ENCODE measurements at places on chromosomes 3 and 15.
A peak's percentile ranks its signal among the peaks of the same experiment; 100 is the strongest.

DNA sequence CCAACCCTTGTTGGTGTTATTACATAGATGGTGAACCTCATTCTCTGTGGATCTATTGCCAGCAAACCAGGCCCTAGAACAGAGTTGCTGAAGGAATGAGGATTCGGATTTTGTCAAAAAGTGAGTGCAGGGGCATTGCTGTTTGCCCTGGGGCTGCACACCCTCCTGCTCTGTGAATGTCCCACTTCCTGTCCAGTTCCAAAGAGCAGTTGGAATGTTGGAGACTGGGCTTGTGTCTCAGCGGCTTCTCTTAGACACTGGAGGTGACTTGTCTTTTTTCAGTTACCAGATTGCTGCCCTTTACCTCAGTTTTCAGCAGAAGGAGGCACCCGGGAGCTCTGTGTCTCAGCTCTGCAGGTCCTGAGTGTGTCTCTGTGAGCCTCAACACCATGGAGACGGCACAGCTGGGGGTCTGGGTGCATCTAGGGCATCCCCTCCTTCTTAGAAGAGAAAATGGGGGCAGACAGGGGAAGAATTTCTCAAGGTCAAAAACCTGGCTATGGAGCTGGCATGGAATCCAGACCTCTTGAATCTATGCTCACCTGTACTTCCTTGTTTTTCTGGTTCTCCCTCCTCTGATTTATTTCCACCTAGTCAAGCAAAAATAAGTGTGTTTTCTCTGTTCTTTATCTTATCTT is 46.3 kb downstream of the LIMD1 start:
- no peak for DNase-seq

GRCh38 chr3:12335421-12335820 is 46.6 kb downstream of the PPARG start:
- no peak for DNase-seq

GRCh38 chr3:138078096-138078495 is 37.3 kb downstream of the DZIP1L start:
- DNase-seq: no peak

- no peak for DNase-seq
Observed at GRCh38 chr3:105891101-105891500, 22.3 kb upstream of the CBLB start.

- DNase-seq: no peak
Observed at GRCh38 chr3:178996399-178996798, 75.2 kb downstream of the ZMAT3 start.

DNA sequence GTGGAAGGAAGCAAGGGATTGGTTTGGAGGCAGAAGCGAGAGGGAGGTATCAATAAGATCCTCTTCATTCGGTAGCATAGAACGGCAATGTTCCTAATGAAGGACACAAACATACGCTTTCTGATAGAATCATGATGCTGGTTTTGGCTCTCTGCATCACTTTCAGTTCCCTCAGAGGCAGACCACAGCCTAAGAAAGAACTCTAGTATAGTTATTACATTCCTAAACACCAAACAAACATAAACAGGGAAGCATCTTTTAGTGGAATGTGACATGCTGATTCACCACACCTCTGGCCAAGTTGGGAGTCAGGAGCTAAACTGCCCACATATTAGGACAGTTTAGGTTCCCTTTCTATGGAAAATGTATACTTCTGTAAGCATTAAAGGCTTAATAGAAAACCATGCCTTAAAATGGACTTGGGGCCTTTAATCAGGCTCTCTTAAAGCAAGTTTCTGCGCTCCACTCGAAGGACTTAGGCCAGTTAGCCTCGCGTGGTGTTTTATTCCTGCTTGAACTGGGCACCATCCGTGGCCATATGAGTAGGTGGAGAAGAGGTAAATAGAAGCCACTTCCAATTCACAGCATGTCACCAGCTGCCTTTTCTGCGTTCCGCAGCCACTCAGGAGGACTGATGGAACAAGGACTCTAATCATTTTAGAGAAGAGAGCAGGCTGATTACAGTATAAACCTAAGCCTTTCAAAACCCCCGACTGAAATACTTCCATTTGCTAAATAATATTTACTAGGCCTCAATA is 53.7 kb downstream of the CD47 start:
- DNase-seq: no peak

DNA sequence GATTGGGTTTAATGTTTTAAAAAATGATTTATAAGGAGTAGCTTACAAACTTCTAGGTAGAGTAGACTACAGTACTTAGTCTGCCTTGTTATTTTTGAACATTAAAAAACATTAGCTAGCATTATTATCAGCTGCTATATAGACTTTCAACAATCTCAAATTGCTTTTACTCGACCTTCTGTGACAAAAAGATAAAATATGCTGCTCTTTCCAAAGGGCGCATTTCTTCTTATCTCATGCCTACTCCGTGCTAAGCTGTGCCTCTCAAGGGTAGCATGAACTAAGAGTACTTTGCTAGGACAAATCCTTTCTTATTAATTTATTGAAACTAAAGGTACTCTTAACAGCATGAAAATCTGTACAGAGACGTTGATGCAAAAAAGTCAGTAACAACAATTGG is 71.3 kb downstream of the SPRED1 start:
- no peak for DNase-seq

DNA sequence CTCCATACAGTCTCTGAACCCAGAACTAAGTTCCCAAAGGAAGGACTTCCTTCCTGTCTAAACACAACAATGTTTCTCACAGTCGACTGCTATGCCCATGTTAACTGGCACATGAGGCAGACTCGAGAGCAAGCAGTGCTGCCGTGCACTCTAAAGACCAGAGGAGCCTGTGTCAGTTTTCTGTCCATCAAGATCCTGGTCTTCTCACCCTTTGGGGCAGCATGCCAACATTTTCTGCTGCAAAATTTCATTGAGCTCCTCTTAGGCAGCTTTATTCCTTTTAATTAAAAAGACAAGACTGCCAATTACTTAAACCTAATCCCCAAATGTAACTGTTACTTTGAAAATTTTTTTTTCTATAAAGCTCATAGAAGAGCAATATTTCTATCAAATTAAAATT is 205.1 kb downstream of the GAP43 start:
- DNase-seq: no peak

- no peak for DNase-seq
Observed at GRCh38 chr3:112813723-112814171, 32.9 kb downstream of the CD200R1L start.

DNA sequence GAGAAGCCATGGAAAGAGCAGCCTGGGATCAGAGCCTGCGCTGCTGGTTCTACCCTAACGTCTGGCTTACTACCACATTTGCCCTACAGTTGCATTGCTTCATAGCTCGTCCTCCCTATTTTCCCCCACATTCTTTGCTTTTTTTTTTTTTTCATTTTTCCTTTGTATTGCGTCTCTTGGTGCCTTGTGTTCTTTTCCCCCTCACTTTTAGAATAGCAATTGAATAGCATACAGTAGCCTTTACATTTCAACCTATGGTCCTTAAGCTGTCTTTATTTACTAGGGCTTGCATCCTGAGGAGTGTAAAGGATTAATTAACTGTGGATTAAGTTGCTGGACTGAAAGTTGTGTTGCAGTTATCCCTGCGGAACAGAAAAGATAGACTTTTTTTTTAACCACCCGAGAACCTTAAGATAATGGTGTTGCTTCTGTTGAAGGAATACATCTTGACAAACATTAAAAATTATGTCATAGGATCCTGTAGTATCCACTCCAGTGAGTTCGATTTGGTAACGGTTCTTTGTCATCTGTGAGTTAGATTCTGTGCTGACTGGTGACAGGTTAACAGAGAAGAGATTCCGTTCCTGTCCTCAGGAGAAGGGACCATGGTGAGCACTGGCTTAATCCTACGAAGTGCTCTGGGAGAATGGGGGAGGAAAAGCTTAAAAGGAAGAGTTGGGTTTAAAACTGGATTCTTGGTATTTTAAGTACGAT is 417.4 kb upstream of the NAALADL2 start:
- no peak for DNase-seq

DNA sequence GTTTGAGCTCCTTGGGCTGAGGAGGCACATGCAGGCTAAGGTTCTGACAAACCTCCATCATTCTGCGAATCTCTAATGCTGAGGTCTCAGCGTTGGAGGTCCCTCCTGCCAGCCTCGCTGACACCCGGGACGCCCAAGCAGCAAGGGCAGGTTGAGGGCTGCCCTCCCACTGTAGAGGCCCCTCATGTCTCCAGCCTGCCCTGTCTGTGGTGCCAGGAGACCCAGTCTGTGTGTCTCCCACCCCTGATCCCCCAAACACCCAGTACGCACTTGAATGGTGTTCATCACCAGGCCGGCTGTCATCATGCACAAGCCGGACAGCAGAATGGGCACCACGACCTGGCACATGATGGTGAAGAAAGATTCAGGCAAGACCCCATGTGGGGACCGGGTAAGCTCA is 27.8 kb downstream of the SLC41A3 start:
- no peak for DNase-seq

- DNase-seq: peak; percentile 29
Observed at GRCh38 chr3:9552252-9552999, 1.2 kb downstream of the LHFPL4 start.

- DNase-seq: no peak
Observed at GRCh38 chr3:169241991-169242707, 421.4 kb downstream of the MECOM start.

DNA sequence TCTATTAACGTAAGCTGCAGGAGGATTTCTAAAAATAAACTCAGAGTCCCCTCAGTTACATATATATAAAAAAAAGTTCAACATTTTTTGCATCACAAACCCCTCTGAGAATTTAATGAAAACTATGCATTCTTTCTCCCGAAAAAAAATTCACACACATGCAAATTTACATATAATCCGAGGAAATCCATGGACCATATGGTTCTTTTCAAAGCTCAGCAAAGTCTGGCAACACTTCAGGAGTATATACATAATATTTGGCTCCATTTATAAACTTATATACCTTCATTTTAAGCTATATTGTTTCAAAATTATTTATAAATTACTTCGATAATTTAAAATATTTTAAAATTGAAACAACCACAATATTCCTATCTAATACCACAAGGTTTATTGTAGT is 140.7 kb upstream of the PLXND1 start:
- no peak for DNase-seq

GRCh38 chr3:192817053-192817452 is 89.7 kb upstream of the FGF12 start:
- DNase-seq: no peak

DNA sequence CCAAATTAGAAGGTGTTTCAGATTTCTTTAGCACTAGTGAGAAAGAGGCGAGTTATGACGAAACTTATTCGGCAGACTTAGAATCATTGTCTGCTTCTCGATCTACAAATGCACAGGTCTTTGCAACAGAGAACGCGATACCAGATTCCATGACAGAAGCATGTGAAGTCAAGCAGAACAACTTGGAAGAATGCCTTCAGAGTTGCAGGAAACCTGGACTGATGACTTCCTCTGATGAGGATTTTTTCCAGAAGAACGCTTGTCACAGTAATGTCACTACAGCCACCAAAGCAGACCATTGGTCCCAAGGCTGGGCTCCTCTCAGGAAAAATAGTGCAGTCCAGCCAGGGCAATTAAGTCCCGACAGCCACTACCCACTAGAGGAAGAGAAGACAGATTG is 50.6 kb downstream of the CDAN1 start:
- no peak for DNase-seq

DNA sequence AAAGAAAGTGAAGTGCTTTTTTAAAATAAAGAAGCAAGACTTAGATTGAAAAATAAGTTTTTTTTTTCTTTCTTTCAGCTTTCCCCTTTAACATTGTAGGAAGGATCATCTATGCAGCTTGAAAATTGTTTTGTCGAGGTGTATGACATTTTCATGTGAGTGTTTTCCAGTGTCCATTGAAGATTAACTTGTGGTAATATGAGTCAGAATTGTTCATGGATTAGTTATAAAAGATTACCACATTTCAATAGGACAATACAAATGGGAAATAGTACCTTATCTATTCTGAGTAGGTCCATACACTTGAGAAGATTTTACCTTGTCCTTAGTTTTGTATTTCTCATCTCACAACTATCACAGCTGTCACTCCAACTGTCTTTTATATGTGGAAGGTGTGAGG is 1234.7 kb downstream of the NSUN3 start:
- no peak for DNase-seq

- DNase-seq: no peak
Observed at GRCh38 chr15:81466741-81467140, 92.7 kb upstream of the TMC3 start.

DNA sequence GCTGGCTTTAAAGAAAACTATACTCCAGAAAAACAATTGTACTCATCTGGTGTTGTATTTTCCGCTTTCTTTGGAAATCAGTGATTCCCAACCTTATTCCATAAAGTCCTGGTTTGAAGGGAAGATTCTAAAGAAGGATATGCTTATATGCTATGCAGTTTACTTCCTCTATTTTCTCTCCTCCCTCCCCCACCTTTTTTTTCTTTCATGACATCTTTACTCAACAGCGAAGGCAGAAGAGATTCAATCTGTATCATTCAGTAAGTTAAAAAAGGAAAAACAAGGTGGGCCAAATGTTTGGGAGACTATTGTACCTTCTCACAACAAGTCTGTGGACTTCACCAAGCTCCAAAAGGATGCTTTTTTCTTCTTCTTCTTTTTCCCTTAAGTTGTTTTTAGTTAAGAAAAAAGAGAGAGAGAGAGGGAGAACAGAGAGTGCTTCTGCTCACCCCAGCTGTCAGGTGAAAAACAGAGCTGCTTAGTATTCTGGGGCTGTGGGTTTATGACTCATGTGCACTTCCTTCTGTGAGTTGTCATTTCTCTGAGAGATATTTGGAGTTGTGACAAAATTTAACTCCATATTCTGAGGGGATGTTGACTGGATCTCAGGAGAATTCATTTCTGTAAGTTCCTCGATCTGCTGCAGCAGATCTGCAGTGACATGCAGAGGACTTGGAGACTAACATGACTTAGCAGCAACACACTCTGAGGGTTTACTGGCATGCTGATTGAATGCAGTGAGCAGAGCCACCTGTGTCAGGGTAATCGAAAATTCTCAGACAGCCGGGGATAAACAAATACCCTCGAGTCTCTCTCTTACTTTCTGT is 70.7 kb downstream of the SSR3 start:
- no peak for DNase-seq

- DNase-seq: no peak
Observed at GRCh38 chr3:71360764-71361163, 222.8 kb downstream of the FOXP1 start.

- no peak for DNase-seq
Observed at GRCh38 chr3:56769116-56769707, 32.5 kb downstream of the ARHGEF3 start.

GRCh38 chr3:119481079-119481478 is 12.3 kb downstream of the POGLUT1 start:
- no peak for DNase-seq

- no peak for DNase-seq
Observed at GRCh38 chr3:29384640-29385039, 103.8 kb downstream of the RBMS3 start.

All from left renal pelvis (tissue), 4 donors.